Hematopoietic multipotent progenitor cell (in vitro differentiated cells): ENCODE measurements at places on chromosomes 1 and 21.

DNA sequence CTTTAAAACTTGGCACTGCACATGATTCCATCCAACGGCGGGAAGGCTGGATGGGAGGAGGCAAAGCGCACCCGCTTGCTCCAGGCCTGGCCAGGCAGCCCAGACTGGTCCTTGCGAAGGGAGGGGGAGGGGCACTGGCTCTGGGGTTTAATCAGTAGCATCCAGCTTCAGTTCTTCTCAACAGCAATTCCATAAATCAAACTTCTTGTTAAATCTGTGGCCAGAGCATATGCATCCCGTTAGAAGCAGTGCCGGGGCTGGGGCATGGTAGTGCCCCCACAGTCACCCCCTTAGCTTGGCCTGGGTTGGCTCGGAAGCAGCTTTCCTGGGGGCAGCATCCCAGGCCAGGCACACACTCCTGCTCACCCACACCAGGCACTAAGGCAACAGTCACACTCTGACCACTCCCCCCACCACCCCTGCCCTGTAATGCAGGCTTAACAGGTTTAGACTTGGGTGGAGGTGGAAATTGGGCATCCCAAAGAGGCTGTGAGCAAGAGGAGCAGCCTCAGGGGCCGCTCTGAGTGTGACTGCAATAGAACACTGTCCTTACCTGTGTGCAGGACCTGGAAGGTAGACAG is 94.1 kb upstream of the CASZ1 start:
- peak; percentile 36 for DNase-seq

GRCh38 chr1:232900818-232901217 is 49.6 kb upstream of the NTPCR start:
- DNase-seq, result no peak

GRCh38 chr1:13550663-13551062 is 33.0 kb upstream of the PDPN start:
- no peak for DNase-seq

DNA sequence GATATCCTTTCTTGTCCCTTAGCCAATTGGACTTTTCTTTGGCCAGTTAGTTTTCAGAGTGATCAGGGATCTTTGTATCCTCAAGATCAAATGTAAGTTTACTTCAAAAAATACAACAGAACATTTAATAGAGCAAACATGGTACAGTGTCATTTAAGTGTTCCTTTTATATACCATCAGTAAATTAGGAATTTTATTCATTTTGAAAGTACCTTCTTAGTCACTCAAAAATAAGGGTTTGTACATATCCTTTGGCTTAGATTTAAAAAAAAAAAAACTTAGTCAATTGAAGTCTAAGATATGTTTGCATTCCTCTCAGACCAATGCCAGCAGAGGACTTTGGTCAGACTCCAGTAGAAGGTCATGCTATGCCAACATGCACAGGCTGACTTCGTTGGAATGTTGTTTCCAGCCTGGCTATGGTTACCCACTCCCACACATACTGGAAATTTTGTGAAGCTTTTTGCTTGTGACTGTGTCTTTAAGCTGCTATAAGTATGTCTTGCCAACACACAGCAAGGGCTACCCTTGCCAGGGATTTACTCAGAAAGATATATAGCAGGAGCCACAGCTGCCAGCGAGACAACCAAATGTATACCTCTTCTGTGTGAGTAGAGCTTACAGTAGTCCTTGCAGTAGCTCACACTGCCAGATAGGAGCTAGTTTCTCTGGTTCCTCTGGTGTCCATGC is 81.5 kb upstream of the LRIF1 start:
- DNase-seq, result no peak

DNA sequence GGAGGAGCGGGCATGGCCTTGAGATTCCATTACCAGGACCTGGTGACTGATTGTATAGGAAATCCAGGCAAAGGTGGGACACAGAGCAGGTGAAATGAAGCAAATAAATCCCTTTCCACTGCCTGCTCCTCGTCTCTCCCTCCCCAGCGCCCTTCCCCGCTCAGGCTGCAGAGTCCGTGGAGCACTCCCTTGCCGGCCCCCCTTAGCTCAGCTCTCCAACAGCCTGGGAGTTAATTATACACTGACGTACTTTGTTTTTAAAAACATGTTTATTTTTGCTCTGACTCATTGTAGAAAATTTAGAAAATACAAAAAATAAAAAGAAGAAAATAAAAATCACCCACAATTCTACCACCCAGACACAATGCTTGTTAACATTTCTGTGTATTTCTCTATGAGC is 61.7 kb downstream of the LGR6 start:
- no peak for DNase-seq

DNA sequence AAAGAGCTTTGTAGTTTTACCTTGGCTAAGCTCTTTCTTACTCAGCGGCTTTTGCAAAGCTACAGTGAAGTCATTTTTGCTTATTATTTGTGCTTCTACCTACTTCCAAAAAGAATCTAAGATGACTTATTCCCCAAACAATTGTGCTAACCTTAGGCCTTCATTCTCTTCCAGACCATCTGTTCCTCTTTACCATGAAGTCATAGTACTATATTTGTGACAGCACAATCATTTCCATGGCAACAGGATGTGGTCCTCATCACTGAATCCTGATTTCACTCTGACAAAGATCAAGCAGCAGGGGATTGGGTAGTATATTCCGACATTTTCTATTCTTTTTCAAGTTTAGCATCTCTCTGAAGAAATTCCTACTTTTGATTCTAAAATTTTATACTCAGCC is 24.8 kb upstream of the NMNAT2 start:
- DNase-seq, result no peak

DNA sequence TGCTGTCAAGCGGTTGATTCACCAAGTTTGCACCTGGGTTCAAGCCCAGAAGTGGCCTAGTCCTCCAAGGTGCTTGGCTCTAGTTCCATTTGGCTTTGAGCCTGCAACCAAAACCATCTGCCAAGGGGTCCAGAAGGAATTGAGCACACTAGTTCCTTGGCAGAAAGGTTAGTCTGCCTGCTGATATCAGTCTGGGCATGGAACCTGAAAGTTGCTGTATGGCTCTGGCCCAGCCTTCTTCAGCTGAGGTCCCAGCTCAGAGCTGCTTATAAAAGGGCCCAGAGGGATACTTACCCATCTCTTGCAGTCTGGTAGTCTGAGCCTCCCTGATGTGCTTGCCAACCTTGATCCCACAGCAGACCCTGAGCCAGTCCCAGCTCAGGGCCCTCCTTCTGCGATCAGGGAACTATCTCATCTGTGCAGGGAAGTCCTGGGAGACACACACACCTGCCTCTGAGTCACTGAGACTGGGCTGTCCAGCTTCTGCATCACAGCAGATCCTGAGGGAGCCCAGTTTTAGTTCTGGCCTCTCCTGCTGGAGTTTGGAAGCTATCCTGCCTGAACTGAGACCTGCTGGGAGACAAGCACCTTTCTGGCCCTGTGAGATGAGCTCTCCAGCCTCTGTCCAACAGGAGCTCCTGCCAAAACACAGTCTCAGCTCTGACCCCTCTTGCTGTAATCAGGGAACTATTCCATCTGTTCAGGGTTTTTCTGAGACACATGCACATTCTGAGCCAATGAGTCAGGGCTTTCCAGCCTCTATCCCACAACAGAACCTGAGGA is 75.8 kb downstream of the CTH start:
- no peak for DNase-seq

DNA sequence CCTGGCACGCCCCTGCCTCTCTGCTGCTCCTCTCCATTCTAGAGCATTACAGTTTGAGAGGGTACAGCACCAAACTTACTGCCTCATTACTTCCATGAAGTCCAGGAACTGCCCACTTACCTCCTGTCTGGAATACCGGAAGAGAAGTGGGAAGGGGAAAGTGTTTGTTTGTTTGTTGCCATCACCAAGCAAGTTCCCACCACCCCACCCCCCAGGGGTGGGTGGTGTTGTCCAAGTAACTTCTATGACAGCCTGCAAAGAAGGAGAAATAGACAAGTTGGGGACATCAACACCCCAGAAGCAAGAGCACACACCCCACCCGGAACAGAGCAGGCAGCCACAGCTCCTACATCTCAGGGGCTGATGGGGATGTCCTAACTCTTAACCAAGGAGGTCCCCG is 18.0 kb downstream of the OPTC start:
- DNase-seq, result no peak

DNA sequence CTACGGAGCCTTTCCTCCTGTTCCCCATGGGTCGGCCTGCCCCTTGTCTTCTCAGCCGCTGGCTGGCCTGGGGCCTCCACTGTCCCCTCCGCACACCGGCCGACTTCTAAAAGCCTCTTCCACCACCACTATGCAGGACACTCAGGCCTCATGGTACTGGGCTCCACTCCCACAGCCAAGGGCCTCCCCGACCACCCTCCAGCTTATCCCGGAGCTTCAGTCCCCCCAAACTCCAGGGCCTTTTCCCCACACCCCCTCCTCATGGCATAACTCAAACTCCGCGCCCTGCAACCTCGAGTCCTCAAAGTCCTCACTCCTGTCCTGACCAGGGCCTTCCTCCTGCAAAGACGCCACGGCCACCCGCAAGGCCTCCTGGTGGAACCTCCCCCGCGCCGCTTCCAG is 2.0 kb downstream of the LRRC41 start:
- no peak for DNase-seq

DNA sequence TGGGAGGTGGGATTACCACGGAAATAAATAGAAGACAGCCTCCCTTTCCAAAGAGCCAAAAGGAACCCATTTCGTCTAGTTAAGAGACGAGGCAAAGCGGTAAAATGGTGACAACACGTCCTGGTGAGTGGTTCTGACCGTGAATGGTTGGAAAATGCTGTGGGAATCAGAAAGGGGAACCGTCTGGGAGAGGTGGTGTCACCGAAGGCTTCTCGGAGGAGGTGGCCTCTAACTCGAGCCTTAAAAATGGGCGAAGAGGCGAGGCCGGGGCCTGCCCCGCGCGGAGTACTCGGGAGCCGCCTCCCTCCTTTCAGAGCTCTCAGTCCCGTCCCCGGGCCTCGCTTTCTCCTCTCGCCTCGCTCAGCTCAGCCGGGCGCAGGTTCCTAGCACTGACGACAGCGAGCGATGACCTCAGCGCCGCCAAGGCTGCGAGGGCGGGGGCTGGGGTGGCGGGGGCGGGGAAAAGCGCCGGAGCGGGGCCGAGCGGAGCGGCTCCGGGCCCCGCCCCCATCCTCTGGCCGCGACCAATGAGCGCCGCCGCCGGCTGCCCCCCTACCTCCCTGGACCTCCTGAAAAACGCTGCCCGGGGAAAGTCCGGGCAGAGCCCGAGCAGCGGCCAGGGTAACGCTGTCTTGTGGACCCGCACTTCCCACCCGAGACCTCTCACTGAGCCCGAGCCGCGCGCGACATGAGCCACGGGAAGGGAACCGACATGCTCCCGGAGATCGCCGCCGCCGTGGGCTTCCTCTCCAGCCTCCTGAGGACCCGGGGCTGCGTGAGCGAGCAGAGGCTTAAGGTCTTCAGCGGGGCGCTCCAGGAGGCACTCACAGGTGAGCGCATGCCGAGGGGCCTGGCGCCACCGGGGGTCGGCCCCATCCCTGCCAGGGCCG is at the start of gene BTG2:
TSS of gene BTG2 (plus strand) at position 601 of the 890 bp plus-strand sequence. CDS start at position 689, 88 bp downstream.
- DNase-seq, result peak; percentile 93

DNA sequence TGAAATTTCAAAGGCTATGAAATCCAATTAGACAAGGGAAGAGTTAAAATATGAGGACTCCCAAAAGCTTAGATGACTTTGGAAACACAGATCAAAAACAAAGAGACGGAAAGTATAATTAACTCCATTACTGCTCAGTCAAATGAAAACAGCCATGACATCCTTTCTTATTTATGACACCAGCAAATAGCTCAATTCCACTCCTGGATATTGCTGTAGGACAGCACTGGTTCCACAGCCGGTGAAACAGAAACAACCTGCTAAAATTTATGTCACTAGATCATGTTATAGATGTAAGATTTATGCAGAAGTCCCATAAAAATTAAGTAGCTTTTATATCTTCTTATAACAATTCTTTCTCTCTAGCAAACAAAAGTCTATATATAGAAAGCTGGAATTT is 65.6 kb upstream of the RRP15 start:
- no peak for DNase-seq

- DNase-seq, result no peak
Observed at GRCh38 chr1:184405801-184406142, 18.9 kb downstream of the C1orf21 start.

DNA sequence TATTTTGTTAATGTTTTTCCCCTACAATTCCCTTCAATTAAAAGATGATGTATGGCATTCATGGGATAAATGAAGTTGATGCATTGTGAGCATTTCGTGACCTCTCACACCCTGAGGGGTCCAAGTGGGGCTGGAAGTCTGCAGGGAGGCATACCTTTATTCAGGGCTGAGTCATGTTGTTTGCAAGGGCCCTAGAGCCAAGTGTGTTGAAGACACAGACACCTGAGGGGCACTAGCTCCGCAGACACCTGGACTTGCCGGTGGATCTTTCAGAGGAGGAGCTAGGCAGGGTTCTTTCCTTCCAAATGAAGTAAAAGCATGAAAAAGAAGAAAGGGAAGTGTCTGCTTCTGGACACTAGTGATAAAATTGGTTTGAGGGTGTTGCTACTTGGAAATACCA is 57.0 kb upstream of the RGS7 start:
- DNase-seq, result no peak

GRCh38 chr1:159492575-159493323 is 43.1 kb downstream of the OR10J5 start:
- no peak for DNase-seq

GRCh38 chr21:15144026-15144425 is 79.2 kb upstream of the NRIP1 start:
- no peak for DNase-seq

DNA sequence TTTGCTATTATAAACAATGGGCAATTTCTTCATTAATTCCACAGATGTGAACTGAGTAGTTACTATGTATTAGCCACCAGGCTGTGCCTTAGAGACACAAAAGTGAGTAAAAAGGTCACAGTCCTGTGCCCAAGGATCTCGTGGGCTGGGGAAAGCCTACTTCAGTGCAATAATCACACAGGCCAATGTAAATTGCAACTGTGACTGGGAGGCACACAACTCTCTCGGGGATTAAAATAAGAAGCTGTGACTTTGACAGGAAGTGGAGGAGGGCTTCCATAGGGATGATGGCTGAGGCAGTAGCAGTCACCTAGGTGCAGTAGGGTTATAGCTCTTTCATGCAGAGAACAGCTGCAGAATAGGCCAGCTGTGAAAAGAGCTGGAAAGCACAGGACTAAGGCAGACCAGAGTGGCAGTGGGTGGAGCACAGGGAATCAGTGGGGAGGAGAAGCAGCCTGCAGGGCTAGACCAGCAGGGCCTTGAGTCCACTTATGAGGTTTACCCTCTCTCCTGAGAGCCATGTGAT is 121.9 kb downstream of the MAB21L3 start:
- no peak for DNase-seq
